EH (cell line): ENCODE measurements at places on chromosomes 2 and 18.

GRCh38 chr18:77049938-77050337, 82.6 kb downstream of the MBP start:
- no peak for DNase-seq

- peak; percentile 18 for DNase-seq
These were observed 48.0 kb downstream of the TCF7L1 start for GRCh38 chr2:85181134-85181631.

DNA sequence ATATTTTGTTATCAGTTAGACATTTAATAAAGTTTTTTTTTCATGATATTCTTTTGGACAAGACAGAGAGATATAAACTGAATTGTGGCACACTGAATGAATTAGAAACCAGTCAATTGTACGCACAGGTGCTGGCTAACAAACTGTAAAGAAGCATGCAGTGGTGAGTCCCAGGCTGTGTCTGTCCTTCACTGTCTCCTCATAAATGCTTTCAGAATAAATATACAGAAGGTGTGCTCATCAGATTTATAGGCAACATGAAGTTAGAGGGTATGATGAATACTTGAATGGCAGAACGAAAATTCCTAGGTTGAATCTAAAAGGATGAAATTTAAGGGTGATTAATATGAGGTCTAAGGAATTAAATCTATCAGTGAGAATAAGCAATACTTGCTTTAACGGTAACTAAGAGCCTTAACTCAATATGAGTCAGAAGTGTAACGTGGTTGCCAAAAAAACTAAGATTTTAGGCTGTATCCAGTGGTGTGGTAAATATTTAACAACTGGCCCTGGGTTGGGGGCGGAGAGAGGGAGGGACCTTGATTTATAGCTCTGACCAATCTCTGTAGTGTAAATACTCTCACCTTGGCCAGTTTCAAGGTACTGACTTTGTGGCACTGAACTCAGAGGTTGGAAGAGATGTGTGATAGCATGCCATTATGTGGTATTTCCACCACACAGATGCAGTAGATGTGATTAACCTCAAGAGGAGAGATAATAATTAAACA, 41.9 kb upstream of the AAK1 start:
- DNase-seq = peak; percentile 29

GRCh38 chr2:202378662-202379358, 2.7 kb downstream of the BMPR2 start:
- DNase-seq = no peak

DNA sequence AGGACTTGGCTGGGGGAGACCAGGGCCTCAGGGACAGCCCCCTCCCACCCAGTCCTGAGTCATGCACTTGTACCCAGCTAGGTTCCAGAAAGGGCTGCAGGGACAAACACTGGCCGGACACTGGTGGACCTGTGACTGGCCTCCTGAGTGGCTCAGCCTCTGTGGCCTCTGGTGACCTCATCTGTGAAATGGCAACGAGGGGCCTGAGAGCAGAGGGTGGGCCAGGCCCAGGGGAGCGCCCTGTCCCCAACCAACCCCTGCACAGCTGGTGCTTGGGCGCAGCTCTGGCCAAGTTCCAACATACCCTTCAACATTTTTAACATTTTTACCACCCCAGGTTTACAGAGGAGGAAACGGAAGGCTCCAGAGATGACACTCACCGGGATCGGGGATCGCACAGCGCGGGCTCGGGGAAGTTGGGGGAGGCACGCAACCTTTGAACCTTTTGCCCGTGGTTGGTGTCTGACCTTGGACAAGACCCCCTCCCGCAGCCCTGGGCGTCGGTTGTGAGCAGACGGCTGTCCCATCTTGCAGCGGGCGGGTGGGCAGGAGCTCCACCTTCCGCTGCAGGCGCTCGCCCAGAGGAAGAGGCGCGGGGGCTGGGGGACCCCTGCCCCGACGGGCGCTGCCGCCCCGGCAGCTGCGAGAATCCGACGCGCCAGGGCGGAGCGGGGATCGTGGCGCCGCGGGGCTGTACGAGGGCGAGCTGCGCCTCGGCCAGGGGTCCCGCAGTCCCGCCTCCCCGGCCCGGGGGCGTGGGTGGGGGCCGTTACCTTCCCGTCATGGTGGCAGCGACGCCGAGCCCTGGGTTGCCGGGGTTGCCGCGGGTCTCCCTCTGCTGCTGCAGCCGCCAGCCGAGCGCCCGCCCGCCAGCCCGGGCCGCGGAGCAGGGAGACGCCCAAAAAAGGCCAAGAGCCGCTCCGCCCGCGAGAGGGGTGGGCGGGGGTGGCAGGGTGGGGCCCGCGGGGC, 805 bp downstream of the LIMS2 start:
- DNase-seq = peak; percentile 53

GRCh38 chr2:36516136-36516870, 81.7 kb downstream of the FEZ2 start:
- peak; percentile 92 for DNase-seq

DNA sequence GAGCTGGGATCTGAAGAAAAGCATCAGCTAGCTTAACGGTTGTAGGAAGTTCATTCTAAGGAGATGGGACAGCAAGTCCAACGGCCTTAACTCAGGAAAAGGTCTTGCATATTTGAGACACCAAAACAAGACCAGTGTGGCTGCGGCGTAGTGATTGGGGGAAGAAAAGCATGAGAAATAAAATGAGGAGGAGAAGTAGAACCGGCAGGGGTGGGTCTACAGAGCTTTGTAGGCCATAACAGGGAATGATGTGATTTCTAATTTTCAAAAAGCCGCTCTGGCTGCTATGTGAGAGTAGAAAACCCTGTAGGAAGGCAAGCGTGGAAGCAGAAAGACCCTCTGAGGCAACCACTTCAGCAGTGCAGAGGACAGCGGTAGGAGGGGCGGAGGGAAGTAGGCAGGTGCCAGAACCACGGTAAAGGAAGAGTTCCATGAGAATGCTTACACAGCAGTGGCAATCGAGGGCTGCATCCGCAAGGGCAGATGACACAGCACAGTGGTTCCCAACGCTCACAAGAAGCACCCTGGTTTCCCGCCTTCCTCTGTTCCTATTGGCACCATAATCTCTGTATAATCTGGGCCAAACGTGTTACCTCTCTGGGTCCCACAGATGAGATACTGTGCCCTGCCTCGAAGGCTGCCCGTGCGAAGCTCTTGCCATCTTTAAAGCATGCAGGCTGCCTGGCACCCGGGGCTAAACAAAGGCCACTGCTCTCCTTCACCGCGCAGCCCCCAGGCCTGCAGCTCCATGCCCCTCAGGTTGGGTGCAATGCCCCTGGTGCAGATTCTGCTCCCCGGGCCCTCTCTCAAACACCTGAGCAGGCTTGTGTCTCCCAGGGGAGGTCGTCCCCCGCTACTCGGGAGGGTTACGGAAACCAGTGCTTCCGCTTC, 795 bp downstream of the ANKRD39 start:
- DNase-seq = peak; percentile 41

- no peak for DNase-seq
These were observed 3.1 kb downstream of the SP140L start for GRCh38 chr2:230329946-230330605.

DNA sequence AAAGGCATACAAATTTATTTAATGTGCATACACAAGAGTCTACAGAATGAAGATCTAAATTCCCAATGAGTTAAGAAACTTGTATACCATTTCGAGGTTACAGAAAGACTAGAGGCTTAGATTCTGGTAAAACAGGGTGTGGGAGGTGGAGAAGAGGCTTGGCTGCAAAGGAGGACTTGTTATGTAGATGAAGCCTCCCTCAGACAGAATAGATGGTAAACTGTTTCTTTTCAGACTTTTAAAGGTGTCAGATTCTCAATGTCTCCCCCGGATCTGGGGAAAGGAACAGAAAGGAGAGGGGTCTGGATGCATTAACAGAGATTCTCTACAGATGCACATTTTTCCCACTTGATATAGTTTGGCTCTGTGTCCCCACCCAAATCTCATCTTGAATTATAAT, 126.0 kb downstream of the ST6GAL2 start:
- no peak for DNase-seq

GRCh38 chr18:25510096-25510495, 158.1 kb upstream of the ZNF521 start:
- DNase-seq = no peak
